RCC 7860 (cell line): ENCODE measurements at places on chromosomes 11 and 22.

GRCh38 chr11:5234381-5234834 is at the start of gene HBD:
Gene HBD (minus strand): TSS chr11:5234483. CDS start chr11:5234433, 50 bp downstream.
- DNase-seq = peak; percentile 9

DNA sequence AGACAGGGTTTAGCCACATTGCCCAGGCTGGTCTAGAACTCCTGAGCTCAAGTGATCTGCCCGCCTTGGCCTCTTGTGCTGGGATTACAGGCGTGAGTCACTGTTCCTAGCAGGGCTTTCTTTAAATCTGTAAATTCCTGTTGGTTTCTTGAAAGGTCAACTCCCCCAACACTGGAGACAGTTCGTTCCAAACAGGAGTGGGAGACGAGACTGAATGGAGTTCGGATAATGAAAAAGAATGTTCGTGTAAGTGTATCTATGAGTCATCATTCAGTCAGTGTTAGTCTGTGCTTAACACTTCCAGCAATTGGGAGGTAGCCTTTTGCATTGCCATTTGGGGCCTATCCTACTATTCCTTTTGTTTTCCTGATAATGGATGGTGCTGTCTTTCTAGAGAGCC is 10.0 kb upstream of the BACE1-AS start:
- DNase-seq = peak; percentile 92

GRCh38 chr11:65833297-65834030 is at the start of gene SNX32:
Gene SNX32 (plus strand): TSS chr11:65833963. CDS start chr11:65834066, 103 bp downstream.
- DNase-seq = no peak

DNA sequence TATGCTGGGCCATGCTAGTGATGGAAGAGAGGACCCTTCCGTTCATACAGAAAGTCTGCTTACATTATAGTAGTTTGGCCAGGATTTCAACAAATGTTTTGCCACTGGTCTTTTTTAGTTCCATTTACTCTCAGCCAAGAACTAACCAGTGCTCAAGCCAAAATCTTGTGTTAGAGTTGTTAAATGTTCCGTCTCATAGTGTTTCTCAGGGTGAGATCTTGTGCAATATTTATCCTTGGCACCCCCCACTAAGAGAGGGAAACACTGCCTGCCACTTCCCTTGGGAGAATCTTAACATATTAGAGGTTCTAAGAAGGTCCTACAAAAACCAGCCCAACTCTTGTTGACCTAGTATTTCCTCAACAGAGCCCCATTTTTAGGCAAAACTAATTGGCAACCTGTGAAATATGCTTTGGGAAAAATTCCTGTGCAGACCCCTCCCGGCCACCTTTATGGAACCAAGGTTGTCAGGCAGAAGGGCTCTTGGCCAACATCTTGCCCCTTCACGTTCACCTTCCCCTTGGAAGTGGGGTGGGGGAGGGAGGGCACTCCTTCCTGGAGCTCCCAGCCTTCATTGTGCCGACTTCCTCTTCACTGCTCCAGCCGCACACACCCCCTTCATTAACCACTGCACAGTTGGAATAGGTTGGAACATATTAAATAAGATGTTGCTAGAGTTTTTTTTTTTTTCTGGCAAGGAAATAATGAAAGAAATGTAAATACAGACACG is 173.2 kb upstream of the SORL1-AS1 start:
- DNase-seq = no peak

- DNase-seq = no peak
These were observed 148.2 kb downstream of the MAML2 start for GRCh38 chr11:96194581-96195374.

DNA sequence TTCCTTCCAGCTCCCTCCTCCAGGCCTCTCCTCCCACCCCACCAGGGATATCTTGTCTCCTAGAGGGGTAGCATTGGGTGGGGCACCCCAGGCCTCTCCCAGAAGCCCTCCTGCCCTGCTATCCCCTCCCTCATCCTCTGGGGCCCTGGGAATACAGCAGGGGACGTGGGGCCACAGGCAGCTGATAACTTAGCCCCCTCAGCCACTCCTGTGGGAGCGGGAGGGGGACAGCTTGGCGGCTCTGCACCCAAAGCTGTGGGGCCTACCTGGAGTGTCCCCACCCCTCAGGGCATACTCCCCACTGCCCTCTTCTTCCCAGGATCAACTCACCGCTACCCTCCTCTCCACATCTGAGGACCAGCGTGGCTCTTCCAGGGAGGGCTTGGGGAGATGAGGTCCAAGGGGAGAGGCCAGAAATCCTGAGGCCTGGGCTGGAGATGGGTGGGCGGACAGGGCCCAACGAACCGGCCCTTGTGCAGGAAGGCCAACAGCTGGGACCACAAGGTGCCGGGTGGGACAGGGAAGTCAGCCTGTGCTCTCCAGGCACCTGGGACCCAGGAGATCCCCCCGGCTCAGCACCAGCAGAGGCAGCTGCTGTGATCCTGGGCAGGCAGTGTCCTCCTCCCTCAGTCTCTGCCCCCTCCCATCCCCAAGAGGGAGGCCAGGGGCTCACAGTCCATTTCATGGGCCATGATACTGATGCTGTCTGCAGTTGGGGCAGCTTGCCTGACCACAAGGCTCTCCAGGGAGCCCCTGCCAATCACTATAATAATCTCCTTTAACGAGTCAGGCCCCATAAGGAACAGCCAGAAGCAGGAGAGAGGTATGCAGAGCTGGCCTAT is 23.2 kb downstream of the NEAT1 start:
- DNase-seq = peak; percentile 9

DNA sequence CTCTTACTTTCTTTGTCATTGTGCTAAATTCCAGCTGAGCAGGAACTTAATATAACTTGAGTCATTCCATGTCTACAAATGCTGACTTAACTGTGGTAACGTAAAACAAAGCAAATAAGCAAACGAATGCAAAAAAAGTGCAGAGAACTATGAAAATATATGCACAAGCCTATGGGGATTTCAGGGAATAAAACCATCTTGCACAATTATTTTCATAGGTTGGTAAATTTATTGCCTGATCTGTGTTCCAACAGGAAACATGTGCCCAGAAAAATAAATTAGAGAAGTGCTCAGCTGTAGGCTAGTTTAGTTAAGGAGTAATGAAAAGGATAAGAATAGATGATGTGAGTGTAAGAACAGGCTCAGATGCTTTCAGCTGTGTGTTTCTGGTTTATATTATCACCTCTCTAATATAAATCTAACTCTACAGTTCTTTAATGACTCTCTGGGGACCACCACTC is 1169.3 kb downstream of the LRRC4C start:
- DNase-seq = no peak

- no peak for DNase-seq
These were observed 236.1 kb downstream of the NXPE2 start for GRCh38 chr11:114914231-114915005.

- DNase-seq = no peak
These were observed 51.6 kb upstream of the GDPD4 start for GRCh38 chr11:77353131-77353530.

- no peak for DNase-seq
These were observed 2.2 kb downstream of the YAP1 start for GRCh38 chr11:102112509-102112821.

- DNase-seq = no peak
These were observed 50.1 kb upstream of the NCAM1 start for GRCh38 chr11:112911124-112911523.

DNA sequence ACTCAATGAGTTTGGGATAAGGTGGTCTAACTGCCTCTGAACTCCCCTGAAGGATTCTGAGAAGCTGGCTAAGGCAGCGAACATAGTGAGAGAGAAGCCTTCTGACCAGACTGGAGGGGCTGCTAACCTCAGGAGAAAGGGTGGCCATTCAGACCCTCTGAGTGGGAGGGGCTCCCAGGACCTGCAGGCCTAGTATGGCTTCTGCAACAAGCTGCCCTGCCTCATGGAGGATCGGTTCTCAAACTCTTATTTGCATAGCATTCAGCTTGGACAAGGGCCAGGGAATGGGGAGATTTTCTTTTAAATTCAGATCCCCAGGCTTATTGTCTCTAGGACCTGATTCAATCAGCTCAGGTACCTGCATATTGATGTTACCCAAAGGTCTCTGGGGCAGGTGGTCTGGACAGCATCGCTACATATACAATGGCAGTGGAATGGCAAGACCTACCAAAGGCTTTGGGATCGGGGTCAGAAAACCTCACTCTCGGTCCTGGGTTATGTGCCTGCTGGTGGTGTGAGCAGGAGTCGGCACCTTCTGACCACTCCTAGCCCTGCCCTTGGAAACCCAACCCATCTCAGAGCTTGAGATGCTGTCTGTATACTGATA is 599.1 kb downstream of the BRD1 start:
- no peak for DNase-seq

DNA sequence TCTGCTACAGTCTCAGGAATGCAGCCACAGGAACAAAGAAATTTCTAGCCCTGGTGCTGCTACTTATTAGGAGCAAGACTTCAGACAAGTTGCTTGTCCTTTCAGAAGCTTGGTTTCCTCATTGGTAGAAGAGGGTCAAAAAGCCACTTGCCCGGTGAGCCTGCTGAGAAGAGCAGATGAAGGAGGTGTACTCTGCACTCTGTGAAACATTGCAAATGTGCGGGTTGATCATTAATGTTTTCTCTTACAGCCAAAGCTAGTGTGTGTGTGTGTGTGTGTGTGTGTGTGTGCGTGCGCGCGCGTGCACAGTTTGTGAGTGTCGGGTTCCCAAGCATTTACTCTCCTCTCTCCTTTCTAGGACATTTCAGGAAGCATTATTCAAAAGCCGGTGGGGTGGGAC is 86.3 kb upstream of the NNMT start:
- no peak for DNase-seq

DNA sequence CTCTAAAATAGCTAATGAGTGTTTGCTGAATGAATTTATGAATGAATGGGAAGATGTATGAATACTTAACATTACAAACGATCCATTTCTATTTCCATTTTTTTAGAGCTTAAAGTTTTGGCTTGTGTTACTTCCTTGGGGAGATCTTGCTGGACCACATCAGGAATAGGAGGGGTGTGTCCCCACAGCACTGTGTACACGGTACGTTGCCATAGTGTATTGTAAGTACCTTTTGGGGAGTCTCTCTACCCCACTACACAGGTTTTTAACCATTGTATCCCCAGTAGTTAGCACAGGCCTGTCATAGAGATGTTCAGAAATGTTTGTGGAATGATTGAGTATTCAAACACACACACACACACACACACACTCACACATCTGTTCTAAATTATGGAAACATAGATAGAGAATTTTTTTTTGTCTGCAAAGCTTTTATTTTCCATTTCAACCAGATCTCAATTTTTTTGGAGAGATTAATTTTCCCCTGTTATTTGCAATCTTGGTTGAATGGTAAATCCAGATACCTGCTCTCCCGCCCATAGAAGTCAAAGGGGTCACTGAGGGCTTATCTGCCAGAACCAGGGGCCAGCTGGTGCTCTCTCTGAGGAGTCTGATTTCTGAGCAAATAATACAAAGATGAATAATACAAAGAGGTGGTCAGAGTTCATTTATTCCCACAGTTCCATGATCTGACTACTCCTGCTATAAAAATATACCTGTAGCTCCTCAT is 471.0 kb downstream of the INSC start:
- no peak for DNase-seq

DNA sequence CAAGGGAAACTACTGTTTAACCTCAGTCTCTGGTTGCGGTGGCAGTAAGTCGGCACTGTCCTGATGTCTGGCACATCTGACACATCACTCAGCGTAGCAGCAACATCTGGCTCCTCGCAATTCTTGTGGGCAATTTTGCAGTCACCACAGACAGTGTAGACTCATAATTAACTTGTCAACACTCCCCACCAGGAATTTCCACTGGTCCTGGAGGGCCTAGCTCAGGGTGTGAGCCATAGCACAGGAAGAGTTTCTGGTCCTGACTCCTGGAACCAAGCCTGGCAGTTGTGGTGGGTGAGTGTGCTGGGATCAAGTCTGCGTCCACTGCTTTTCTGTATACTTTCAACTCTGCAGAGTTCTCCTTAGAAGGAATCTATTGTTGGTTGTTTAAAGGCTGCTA is 209.7 kb downstream of the SNX19 start:
- peak; percentile 48 for DNase-seq

DNA sequence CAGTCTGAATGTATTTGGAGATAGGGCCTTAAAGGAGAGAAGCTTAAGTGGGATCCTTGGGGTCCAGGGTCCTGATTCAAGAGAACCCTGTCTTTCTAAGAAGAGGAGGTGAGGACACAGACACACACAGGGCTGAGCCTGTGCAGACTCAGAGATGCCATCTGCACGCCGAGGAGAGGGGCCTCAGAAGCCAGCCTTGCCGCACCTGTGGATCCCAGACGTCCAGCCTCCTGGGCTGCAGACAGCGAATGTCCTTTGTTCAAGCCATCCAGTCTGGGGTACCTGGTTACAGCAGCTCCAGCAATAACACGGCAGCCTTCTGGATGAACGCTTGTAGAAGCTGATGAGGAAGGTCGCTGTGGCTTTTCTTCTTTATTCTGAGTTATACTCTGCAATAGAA is 1086.1 kb downstream of the BRD1 start:
- no peak for DNase-seq

- no peak for DNase-seq
These were observed 55.9 kb downstream of the PPP6R2 start for GRCh38 chr22:50398831-50399648.

GRCh38 chr11:69142895-69143294 is 12.8 kb upstream of the SMIM38 start:
- DNase-seq = no peak
